ENCODE measurements at places on chromosomes 2 and 18.

- peak; percentile 63 for DNase-seq
Measured at GRCh38 chr2:23418461-23418911, 33.5 kb downstream of the KLHL29 start.

DNA sequence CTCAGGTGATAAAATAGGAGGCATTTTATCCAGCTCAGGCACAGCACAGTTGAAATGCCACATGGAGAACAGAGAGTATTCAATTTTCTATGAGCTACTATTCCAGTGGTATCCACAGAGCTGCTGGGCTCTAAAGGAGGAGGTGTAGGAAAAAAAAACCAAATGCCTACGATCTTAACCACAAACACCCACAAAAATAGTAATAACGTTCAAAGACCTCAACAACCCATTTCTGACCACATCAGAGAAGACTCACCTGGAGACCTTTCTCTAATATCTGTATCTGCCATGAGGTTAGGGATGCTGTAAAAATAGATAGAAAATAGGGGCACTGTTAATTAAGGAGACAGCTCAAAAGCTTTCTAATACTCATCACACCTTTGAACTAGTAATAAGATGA lies 294.6 kb upstream of the PARD3B start:
- DNase-seq, result no peak

- DNase-seq, result no peak
Measured at GRCh38 chr2:150860301-150860700, 372.8 kb upstream of the RND3 start.

DNA sequence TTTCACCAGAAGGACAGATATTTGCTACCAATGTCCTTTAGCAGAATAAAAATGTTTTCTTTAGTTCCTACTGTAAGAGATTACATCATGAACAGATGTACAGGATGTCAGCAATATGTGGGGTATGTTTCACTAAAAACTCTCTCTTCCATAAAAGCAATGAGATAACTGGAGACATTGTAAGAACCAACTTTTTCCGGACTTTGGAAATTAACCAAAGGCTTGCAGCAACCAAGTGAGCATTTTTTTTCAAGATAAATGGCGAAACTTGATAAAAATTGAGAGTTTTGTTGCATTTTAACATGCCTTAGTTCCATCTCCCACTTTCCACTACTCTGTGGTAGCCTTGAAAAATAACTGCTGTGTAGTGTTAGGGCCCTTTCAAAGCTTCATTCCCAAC lies 429.8 kb upstream of the CDH2 start:
- DNase-seq, result peak; percentile 33

- no peak for DNase-seq
Measured at GRCh38 chr18:10804126-10804525, 278.3 kb downstream of the NAPG start.

- no peak for DNase-seq
Measured at GRCh38 chr18:65235966-65236624, 514.7 kb upstream of the CDH7 start.

DNA sequence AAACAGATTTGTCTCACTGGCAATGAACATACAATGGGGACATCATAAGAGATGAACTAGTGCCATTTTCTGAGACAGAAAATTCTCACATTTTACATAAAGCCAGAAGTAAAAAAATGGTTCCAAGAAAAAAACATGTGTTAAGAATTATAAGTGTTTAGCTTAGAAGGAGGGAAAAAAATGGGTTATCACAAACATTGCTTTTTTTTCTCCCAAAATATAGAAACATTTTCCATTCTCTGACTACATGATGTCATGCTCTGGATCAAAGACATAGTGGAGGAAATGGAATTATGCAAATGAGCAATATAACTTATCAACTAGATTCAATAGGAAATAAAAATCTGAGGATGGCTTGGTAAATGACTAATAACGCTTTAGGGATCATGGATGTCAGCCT lies 49.8 kb downstream of the SPATS2L start:
- DNase-seq, result no peak

GRCh38 chr2:233824373-233824772 lies 30.0 kb downstream of the HJURP start:
- DNase-seq, result no peak

DNA sequence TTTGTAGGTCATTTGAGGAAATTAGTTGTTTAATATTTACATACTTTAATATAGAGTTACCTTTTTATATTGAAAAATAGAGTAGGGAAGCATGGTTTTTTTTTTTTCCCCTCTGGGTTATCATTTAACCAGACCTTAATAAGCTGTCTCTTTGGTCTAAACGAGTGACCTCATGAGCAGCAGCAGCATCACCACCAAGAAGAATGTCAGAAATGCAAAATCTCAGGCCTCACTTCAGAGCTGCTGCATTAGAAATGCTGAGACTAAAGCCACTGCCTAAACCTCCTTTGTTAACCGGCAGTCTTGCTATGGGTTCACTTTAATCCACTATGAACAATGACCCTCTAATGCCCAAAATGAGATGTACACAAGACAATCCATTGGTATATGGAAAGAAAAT lies 733.7 kb upstream of the FAM98A start:
- DNase-seq, result no peak

GRCh38 chr2:67241453-67241852 lies 155.7 kb upstream of the ETAA1 start:
- no peak for DNase-seq

GRCh38 chr18:79765491-79766245 lies 32.1 kb upstream of the KCNG2 start:
- no peak for DNase-seq

GRCh38 chr18:60599267-60599666 lies 226.7 kb upstream of the MC4R start:
- DNase-seq, result no peak

GRCh38 chr2:3597567-3597966 lies 2.7 kb downstream of the COLEC11 start:
- no peak for DNase-seq

DNA sequence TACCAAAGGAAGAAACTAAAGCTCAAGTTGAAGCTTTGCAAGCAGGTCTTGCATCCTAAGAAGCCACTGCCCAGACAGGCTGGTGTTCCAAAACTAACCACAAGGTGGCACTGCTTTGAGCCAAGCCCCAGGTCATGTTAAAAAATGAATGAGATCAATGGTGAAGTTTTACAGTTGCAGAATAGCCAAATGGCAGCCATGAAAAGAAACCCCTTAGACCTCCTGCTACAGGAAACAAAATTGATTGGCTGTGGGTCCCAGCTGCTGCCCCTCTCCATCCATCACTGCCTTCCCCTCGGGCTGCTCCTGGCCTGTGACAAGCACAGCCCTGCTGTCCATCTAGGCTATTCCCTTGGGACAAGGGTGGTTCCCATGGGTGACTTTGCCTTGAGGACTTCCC lies 20.7 kb upstream of the MREG start:
- peak; percentile 91 for DNase-seq

GRCh38 chr2:129296396-129296795 lies 683.1 kb upstream of the RAB6C start:
- DNase-seq, result no peak

- DNase-seq, result no peak
Measured at GRCh38 chr2:173395567-173396351, 41.1 kb downstream of the CDCA7 start.

- no peak for DNase-seq
Measured at GRCh38 chr18:77197073-77197472, 52.6 kb upstream of the GALR1 start.

DNA sequence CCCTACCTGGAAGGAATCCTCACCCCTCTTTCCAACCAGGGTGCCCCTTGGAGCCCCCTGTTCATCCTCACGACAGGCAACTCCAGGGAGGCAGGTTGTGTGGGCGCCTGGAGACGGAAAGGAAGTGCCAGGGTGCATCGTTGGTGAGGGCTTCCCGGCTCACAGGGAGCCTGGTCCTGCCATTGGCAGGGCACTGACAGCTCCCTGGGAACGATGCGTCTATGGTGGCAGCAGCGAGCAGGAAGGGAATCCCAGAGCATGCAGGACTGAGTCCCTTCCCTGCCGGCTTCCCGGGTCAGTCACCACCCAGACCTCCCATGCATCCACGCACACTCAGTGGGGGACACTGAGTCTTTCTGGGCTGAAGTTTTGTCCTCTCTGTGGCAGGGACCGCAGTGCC lies 117.6 kb downstream of the INHBB start:
- no peak for DNase-seq

DNA sequence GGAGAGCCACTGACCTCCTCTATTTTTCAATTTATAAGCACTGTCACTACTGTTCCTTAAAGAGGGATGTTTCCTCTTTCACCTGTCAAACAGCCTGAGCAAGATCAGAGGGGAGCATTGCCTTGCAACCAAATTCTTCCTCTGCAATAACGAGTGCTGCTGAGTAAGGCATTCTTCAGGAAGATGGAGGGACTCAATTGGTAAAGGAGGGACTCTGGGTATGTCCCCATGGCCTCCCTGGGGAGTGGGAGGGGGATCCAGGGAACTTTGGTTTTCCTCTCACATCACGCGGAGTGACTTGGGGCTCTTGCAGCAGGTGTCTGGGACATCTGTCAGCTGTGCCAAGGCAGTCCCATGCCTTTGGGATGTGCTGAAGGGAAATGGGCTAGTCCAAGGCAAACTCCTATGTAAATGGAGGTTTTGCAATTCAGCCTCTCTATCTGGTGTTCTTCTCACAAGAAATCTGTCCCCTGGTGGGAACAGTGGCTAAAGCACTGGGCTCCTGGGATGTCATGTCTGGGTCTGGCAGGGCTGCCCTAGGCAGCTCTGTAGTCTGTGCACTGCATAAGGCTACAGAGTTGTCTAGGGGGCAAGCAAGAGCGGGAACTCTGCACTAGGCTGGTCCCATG lies 14.4 kb upstream of the HES6 start:
- DNase-seq, result no peak

DNA sequence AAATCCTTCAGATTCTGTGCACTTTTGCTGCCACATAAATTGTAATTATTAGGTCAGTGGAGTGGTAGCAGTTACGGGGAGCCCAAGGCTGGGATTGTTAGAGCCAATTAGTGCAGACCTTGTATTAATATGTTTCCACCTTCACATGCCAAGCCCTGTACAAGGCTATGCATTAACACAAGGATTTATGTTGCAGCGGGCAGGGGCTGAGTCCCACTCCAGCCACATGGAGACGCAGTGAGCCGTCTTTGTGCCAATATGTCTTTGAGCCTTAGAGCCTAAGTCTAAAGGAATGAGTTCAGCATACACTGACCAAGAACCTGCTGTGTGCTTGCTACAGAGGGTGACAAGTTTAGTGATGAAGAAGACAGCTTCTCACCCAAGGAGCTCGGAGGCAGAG lies 238.2 kb downstream of the TSN start:
- no peak for DNase-seq

- DNase-seq, result peak; percentile 82
Measured at GRCh38 chr2:205766779-205767359, 84.6 kb downstream of the NRP2 start.

DNA sequence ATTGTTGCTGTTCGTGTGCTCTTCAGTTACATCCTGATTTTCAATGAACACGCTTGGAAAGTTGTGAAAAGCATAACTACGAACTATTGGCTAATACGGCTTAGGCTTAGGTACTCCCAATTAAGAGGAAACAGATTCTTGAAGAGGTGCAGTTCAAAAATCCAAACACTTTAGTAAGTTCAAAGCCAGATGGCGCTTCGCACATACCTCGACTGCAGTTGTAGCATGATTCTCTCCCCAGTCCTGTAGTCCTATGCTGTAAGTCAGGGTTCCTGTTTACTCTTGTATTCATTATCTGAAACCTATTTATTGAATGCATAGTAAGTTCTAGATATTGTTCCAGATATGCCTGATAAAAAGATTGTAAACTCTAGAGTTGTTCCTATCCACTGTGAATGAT lies 165.2 kb downstream of the TRIB2 start:
- no peak for DNase-seq
